ENCODE measurements at places on chromosomes 4 and X.

GRCh38 chrX:776529-777230, 146.1 kb downstream of the SHOX start:
- DNase-seq = no peak

DNA sequence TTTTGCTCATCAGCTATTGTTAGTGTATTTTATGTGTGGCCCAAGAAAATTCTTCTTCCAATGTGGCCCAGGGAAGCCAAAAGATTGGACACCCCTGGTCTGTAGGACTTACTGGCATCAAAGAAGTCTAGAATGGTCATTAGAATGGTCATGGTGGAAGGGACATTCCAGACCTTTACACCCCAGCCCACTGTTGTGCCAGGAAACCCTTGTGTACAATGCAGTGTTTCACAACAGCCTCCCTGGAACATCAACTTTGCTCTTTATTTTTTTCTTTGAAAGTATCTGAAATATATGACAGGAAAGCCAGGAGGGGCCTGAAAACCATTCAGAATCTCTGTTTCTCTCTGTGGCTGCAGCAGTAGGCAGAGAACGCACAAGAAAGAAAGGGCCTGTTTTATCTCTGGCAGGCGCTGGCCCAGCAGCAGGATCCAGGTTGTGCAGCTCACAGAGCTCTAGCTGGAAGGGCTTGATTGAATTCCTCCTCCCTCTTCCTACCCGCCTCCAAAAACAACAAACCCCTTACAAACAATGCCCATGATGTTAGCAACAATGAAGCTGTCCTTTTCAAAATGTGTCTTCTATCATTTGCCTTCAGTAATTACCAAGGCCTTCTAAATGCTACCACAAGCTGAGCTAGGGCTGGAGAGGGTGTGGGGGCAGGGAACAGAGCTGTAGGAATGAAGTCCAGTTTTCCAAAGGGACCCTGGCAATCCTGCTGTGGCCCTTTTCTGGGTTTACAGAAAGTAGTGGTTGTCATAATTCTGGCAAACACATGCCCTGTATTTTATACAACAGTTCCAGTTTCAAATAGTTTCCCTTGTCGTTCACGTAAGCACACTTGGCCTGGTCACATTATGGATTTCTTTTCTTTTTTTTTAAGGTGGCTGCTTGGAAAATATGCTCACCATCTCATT, 32.3 kb upstream of the TFDP3 start:
- DNase-seq = no peak

DNA sequence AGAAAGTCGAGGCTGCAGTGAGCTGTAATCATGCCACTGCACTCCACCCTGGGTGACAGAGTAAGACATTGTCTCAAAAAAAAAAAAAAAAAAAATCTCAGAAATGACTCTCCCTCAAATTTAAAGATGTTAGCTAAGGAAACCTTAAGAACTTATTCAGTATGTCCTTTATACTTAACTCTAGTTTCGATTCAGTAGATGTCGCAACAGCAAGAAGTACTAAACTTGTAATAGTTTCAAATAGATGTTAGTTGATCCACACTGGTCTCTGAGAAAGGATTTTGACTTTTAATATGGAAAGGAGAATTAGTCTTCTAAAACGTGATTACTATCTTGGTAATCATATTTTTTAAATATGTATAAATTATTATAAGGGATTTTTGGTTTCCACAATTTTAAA, 29.6 kb downstream of the NKX3-2 start:
- DNase-seq = no peak

DNA sequence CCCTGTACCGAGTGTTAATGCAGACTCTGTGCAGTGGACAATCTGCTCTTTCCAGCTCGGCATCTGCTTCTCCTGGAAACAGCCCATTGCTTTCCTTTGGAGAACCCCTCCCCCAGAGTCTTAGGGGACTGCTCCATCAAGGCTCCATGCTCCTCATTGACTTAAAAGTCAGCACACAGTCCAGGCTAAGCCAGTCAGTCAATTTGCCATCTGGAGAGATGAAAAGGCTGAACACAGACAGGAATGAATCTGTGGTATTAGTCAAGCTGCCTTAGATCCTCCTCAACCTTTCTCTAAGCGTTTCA, 20.3 kb downstream of the ATP8A1 start:
- no peak for DNase-seq

GRCh38 chrX:154368630-154369448, 5.6 kb downstream of the FLNA start:
- no peak for DNase-seq

DNA sequence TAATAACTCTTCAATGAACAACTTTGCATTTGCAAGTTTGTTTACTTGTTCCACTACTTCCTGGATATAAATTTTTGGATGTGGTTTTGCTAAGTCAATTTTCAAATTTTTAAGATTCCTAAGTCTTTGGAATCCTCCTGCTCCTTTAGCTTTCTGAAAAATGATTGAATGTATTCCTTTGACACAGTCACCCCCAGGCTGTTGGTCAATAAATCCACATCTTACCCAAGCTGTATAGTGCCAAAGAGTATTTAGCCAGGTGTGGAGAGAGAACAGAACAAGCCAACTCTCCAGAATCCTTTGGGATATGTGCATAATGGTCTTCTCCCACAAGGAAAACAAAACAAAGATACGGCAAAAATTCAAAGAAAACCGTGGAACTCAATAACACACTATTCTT, 56.9 kb upstream of the INTU start:
- no peak for DNase-seq

- no peak for DNase-seq
Measured at GRCh38 chr4:145132511-145133098, 34.5 kb downstream of the ABCE1 start.

DNA sequence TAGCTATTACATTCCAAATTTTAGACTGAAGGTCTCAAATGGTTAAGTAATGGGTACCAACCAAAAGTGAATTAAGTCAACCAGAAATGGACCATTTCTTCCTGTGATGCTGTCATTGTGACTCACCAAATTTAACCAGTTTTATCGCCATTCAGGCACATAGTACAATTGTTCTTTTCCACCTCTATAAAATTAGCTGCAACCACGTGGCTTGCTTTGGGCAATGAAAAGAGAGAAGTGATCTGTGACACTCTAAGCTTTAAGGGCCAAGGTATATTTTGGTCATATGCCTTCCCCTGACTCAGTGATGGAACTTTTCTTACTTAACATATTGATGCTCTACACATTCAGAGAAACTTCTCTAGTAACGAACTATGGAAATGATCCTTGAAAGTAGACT, 20.3 kb upstream of the PHF8 start:
- DNase-seq = no peak

GRCh38 chr4:168045354-168045753, 47.0 kb upstream of the ANXA10 start:
- no peak for DNase-seq

DNA sequence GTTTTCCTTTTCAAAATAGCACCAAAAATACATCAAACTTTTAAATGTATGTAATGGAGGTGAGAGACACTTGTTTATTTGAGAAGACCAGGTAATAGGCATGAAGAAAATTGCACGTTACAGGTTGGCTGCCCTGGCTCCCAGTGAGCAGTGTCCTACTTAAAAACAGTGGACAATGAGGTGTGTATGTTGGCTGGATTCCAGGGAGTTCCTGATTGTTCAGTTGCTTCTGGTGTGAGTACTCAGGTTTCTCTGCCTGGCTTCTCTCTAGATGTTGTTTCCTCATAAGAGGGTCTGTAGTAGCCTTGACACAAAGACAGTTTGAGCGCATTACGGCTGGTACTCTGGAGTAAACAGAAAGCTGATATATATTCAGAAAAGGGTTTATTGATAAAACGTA, 29.4 kb downstream of the SNX25 start:
- no peak for DNase-seq

- no peak for DNase-seq
Measured at GRCh38 chr4:123170843-123171242, 225.8 kb upstream of the SPRY1 start.

GRCh38 chr4:143514497-143514896, 995 bp downstream of the SMARCA5 start:
- DNase-seq = no peak

DNA sequence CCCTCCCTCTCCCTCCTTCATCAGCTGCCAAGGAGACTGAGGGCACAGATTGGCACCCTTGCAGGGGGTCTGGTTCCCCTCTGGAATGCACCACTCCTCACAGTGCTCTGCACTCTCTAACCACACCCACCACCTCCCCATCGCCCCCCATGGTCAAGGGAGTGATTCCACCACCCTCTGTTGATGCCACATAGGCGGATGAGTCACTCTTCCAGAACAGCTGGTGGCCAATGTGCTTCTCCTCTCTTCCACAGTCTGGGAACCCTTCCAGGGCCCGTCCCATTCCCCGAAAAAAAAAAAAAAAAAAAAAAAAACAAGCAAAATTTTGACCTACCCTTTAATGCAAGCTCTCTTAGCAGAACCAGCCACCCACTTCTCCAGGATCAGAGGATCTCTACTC, 341.3 kb upstream of the KLF3 start:
- DNase-seq = no peak

GRCh38 chrX:96405842-96406241, 278.8 kb upstream of the DIAPH2 start:
- DNase-seq = no peak

DNA sequence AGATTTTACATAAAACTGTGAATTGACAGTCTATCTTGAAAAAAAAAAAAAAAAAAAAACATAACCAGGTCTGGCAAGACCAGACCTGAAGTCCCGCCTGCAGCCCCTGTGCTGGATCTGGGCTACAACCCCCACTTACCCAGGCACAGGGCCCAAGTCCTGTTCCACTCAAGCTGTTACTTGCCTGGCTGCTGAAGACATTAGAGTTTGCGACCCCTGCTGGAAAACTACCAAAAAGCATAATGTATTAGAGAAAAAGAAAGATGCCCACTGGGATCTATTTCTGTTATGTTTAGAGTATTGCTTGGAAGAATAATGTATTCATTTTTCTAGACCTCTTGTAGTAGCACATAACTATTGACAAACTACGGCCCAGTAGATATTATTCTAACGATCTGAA, 4.7 kb downstream of the HS3ST1 start:
- DNase-seq = no peak

DNA sequence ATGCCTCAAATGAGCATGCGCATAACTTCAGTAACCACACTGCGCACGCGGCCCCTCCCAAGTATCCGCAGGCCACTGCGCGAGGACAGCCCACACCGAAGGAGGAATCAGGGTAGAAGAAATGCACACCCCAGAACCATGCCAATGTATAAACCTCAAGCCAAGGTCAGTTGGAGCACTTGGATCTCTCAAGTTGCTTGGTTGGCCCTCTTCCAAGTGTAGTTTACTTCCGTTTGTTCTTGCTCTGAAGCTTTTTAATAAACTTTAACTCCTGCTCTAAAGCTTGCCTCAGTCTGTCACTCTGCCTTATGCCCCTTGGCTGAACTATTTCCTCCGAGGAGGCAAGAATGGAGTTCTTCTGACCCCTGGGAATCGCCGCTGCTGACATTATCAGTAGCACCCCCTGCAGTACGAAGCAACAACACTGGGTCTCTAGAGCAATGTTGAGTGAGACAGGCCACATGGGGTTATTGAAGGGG, 22.0 kb upstream of the SPINK2 start:
- no peak for DNase-seq

GRCh38 chr4:167117273-167117672, 117.0 kb downstream of the SPOCK3 start:
- DNase-seq = no peak

DNA sequence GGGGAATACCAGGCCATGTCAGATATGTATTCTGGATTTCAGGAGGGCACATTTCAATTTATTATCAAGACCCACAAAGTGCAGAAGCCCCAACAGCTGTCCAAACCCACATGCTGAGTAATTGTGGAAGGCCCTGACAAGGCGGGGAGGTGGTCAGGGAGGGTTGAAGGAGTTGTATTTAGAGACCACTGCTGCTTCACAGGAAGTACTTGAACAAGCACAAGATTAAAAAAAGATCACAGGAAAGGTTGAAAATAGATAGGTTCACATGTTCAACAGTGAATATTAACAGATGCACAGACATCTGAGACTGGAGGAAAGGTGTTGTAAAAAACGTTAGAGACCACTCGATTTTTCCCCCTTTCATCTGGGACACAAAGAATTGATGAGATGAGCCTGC, 17.9 kb downstream of the ATP8A1 start:
- DNase-seq = no peak

GRCh38 chr4:10164877-10165283, 48.3 kb upstream of the WDR1 start:
- no peak for DNase-seq

- DNase-seq = no peak
Measured at GRCh38 chrX:27336466-27337091, 126.6 kb downstream of the PPP4R3C start.

DNA sequence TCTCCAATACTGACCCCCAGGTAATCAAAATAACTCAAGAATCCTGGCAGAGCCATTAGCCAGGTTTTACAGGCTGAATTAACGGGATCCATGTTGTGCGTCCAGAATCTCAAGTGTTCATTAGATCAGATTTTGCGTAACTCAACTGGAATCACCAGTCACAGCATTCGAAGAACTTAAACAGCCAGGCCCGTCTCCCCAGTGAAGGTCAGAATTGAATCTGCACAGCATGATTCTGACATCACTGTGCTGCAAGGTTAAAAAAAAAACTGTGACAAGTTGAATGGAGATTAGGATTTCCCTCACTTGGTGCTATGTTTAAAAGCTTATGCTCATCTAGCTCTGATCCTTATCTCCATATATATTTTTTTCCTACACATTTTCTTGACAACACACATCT, 96.1 kb downstream of the ANOS1 start:
- DNase-seq = no peak

GRCh38 chrX:46582966-46583365, 9.4 kb downstream of the CHST7 start:
- DNase-seq = peak; percentile 70

- DNase-seq = no peak
Measured at GRCh38 chr4:112563431-112564200, 47.6 kb upstream of the NEUROG2 start.

DNA sequence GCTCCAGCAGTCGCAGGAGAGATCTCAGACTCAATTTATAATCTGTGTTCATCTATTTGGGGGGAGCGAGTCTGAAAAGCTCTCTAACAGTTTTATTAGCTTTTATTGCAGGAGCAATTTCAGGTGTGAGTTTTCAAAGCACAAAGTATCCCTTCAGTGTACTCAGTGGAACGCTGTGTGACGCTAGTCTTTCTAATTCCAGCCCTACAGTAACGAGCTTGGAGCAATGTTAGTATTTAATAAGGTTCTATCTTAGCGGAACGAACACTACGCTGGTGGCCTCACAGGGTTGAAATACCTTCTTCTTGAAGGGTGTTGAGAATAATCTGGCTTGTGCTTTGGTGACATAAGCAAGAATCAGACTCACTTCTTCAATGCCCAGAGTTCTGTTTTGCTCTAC, 8.4 kb downstream of the HS3ST1 start:
- DNase-seq = no peak

DNA sequence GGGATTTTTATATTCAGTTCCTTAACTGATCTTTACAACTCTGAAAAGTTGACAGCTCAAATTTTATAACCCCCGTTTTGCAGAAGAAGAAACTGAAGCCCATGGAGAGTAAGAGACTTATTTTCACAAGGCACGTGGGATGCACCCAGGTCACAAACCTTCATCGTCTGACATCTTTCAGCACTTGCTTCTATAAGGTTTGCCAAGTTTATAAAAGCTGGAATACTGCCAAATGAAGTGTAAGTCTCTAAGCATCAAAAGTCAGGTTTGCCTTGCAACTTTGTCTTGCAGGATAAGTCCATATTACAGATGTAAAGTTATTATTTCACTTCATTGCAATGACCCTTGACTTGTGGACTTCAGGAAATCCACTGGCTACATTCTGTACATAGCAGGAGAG, 6.3 kb upstream of the KCNIP4 start:
- DNase-seq = no peak
